ENCODE measurements at places on chromosomes 1 and 21. TPM values are rescaled to one million over a fixed set of nuclear protein-coding genes. Genes with fewer than 3 reads are reported as not detected.

DNA sequence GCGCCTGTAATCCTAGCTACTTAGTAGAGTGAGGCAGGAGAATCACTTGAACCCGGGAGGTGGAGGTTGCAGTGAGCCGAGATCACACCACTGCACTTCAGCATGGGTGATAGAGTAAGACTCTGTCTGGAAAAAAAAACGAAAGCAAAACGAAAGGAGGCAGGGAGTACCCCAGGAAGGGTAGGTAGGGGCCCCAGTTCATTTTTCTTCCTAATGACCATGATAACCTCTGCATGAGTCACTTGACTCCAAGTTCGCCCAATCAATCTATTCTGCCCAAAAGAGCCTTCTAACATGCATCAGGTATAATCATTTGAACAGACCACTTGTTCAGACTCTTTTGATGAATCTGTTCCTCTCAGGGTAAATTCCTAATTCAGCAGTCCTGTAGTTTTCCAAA is 13.2 kb upstream of the TMEM201 start:
- DNase-seq: no peak

DNA sequence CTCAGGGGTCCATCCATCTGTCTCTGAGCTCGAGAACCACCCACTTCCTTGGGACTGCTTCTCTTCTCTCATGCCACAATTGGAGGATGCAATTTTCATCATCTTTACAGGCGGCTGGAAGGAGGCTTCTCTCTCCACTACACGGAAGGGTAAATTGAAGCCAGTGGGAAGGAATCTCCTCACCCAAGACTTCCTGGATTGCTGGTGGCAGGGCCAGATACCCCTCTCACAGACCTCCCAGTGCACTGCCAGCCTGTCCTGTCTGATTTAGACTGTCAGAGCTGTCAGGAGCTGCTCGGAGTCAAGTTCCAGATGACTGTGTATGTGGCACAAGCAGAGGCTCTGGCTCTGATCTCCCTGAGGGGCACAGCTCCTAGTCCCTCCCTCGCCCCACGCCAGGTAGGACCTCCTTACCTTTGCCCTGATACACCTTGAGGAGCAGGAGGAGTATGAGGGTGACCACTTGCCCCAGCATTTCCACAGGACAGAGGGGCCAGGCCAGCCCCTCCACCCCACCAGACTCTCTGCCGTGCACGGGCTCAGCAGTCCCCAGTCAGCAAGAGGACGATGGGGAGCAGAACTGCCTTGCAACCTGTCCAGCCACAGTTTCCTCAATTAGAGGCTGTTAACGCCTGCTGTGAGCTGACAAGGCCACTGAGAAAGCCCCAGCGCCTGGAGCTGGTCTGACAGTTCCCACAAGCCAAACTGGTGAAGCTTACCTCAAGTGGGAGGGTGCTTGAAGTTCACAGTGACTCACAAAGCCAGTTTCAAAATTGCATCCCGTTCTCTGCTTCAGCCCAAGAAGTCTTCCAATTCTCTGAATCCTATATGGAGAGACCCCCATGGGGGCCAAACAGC is at the start of gene CD244:
Gene CD244, minus strand, starts transcription at position 685 of the 858 bp plus-strand sequence. Its CDS starts 210 bp downstream, at position 475.
- DNase-seq: no peak

Gene RORC
- 1.1 TPM for polyA plus RNA-seq

DNA sequence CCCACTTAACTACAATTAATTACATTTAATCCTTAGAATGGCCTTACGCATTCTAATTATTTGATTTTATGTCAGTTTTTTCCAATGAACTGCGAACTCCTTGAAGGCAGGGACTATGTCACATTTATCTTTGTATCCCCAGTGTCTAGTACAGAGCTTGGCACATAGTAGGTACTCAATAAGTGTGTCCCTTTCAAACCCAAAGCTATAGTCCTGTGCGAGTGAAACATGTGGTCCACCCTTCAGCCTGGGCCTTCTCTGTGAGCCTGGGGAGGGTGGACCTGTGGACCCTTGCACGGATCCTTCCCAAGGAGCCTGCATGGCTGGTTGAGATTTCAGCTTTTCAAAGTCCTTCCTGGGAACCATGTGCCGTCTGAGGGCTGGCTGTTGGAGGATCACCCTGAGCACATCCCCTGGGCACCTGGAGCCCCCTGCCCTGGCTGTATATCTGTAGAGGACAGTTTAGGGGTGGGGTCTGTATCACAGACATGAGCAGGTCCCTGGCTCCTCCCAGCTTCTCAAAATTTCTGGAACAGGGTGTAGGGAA is 103.1 kb downstream of the IER5 start:
- no peak for DNase-seq

Gene LCE1F
- polyA plus RNA-seq: not detected

Gene PPFIA4
- polyA plus RNA-seq: 4.0 TPM

- DNase-seq: no peak
Measured at GRCh38 chr1:11458811-11459275, 20.1 kb upstream of the DISP3 start.
